ENCODE measurements at places on chromosomes 16 and 17.

GRCh38 chr16:88907768-88908167 lies 41.3 kb upstream of the PABPN1L start:
- no peak overlapping the region for H3K4me3 ChIP-seq
- no peaks in the 10 kb centered on the region for H3K4me1 ChIP-seq
- H3K27ac ChIP-seq = no peak overlapping the region
- no peaks in the 10 kb centered on the region for H3K27me3 ChIP-seq
- no peaks in the 10 kb centered on the region for H3K36me3 ChIP-seq

- no peak for DNase-seq
- no peaks in the 10 kb centered on the region for H3K27me3 ChIP-seq
- H3K36me3 ChIP-seq = no peaks in the 10 kb centered on the region
- no peak overlapping the region for H3K27ac ChIP-seq
These were observed 93.2 kb downstream of the LITAF start for GRCh38 chr16:11493531-11493929.

GRCh38 chr16:86626966-86627365 lies 48.6 kb downstream of the FOXL1 start:
- H3K27me3 ChIP-seq = no peaks in the 10 kb centered on the region
- H3K4me1 ChIP-seq = no peaks in the 10 kb centered on the region
- DNase-seq = no peak
- H3K36me3 ChIP-seq = no peaks in the 10 kb centered on the region
- no peak overlapping the region for H3K4me3 ChIP-seq

DNA sequence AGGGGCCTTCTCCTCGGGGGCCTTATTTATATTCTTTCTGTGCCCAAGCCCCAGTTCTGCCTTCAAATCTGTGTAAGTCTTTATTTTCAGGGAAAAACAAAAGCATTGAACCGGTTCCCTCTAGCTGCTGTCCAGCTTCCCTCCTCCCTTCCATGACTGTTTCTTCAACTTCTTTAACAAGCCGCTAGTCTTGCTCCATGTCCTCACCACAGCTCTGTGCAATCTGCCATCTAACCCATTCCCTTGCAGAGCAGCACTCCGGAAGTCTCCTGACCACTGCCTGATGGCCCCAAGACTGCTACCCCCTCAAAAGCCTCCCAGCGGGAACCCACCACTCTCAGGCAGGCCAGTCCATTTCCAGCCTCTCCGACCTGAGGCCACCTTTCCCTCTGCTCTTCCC lies 16.9 kb downstream of the EMC8 start:
- no peaks in the 10 kb centered on the region for H3K4me1 ChIP-seq
- no peaks in the 10 kb centered on the region for H3K27me3 ChIP-seq
- H3K27ac ChIP-seq = no peak overlapping the region
- no peak for DNase-seq
- H3K4me3 ChIP-seq = no peak overlapping the region
- H3K36me3 ChIP-seq = peaks cover 45% of the 10 kb centered on the region

GRCh38 chr16:51289336-51289735 lies 138.3 kb upstream of the SALL1 start:
- DNase-seq = no peak
- no peak overlapping the region for H3K4me3 ChIP-seq
- H3K27me3 ChIP-seq = no peaks in the 10 kb centered on the region
- H3K27ac ChIP-seq = no peak overlapping the region

GRCh38 chr16:25006504-25007056 lies 8.6 kb downstream of the ARHGAP17 start:
- H3K36me3 ChIP-seq = no peaks in the 10 kb centered on the region
- H3K4me3 ChIP-seq = no peak overlapping the region
- DNase-seq = no peak
- peaks cover 7% of the 10 kb centered on the region for H3K4me1 ChIP-seq
